Endothelial cell (in vitro differentiated cells): ENCODE measurements at places on chromosomes 1 and 21. TPM values are rescaled to one million over a fixed set of nuclear protein-coding genes. Genes with fewer than 3 reads are reported as not detected.

GRCh38 chr1:153122831-153123421 lies 9.6 kb upstream of the SPRR2F start:
- H3K27ac ChIP-seq = no peak overlapping the region
- no peak overlapping the region for H3K4me3 ChIP-seq

DNA sequence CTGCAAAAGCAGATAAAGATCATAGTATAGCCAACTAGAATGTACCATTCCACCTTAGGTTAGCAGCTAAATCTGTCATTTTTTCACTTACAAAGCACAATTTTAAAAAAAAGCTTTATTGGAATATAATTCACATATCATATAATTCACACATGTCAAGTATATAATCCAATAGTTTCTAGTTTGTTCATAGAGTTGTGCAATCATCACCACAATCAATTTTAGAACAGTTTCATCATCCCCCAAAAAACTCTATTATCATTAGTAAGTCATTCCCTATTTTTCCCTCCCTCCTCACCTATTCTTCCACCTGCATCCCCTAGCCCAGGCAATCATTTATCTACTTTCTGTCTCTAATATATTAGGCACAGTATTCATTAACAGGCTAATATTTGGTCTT lies 32.0 kb upstream of the INSL5 start:
- no peaks in the 10 kb centered on the region for H3K36me3 ChIP-seq
- H3K27me3 ChIP-seq = no peaks in the 10 kb centered on the region
- no peak for DNase-seq
- no peak overlapping the region for H3K4me3 ChIP-seq
- no peaks in the 10 kb centered on the region for H3K4me1 ChIP-seq

DNA sequence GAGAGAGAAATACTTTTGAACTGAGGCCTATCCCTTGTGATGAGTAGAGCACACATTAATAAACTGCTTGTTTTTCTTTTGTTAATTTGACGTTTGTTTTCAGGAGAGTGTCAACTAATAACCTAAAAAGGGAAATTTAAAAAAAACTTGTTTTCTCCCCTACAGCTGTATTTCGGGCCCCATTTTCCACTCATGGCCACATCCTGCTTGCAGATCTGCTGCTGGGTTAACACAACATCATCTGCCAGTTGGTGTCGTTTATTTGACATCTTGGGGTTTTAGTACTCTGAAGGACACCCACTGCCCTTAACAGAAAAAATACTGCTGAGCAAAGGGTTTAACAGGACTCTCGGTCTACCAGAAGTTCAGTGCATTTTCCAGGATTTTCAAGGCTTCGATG lies 848 bp upstream of the PYHIN1 start:
- no peaks in the 10 kb centered on the region for H3K27me3 ChIP-seq
- no peaks in the 10 kb centered on the region for H3K4me1 ChIP-seq
- no peak for DNase-seq
- H3K27ac ChIP-seq = no peak overlapping the region

DNA sequence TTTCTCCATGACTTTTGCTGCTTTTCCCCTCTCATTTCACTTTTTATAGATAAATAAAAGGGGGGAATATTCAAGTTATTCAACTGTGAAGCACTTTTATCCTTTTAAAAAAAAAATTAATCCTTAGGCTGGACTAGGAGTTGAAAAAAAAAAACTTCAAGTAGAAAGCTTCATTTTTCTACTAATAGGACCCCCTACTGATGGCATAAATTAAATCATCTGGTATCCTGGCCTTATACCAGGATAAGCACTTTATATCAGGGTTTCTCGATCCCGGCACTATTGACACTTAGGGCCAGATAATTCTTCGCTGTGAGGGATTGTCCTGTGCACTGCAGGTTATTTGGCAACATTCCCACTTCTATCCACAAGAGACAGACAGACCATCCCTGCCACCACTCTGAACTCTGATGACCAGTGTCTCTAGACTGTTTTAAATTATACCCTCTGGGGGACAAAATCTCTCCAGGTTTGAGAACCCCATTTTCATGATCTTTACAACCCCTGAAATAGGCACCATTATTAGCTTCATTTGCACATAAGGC lies 17.6 kb downstream of the USP33 start:
- peaks cover 4% of the 10 kb centered on the region for H3K4me1 ChIP-seq
- no peak for DNase-seq
- H3K27ac ChIP-seq = no peak overlapping the region
- no peak overlapping the region for H3K4me3 ChIP-seq
- no peaks in the 10 kb centered on the region for H3K36me3 ChIP-seq

DNA sequence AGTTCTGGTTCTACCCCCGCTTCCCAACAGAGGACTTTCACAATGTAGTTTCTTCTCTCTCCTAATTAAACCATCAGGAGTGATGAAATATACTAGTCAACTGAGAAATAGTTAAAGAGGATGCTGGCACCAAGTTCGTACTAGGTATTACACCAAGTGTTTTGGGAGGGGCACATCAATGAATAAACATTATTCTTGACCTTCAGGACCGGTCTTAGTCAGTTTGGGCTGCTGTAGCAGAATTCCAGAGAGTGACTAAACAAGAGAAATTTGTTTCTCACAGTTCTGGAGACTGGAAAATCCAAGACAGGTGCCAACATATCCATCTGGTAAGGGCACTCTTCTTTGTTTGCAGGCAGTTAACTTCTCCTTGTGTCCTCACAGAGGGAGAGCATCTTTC lies 103.8 kb downstream of the SPATA17 start:
- H3K27ac ChIP-seq = no peak overlapping the region
- H3K4me1 ChIP-seq = no peaks in the 10 kb centered on the region
- no peaks in the 10 kb centered on the region for H3K36me3 ChIP-seq
- no peak overlapping the region for H3K4me3 ChIP-seq
- H3K27me3 ChIP-seq = no peaks in the 10 kb centered on the region

DNA sequence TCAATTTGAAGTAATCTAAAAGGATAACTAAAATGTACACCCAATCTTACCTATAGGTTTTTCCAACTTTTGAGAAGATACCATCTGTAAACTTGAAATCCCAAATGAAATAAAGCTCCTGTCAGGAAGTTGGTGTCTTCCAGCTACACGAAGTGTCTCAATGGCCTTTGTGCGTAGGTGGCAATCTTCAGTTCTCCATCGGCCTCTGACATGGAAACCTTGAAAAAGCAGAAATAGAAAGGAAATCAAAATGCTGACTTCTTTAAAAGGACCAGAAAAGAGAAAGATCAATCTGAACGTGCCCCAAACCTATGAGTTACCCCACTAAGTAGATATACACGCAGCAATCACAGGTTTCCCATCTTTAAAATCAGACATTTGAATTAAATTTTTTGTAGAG lies 10.0 kb downstream of the MKNK1 start:
- peaks cover 1% of the 10 kb centered on the region for H3K27me3 ChIP-seq
- no peak for DNase-seq
- peaks cover 39% of the 10 kb centered on the region for H3K36me3 ChIP-seq
- H3K27ac ChIP-seq = no peak overlapping the region

DNA sequence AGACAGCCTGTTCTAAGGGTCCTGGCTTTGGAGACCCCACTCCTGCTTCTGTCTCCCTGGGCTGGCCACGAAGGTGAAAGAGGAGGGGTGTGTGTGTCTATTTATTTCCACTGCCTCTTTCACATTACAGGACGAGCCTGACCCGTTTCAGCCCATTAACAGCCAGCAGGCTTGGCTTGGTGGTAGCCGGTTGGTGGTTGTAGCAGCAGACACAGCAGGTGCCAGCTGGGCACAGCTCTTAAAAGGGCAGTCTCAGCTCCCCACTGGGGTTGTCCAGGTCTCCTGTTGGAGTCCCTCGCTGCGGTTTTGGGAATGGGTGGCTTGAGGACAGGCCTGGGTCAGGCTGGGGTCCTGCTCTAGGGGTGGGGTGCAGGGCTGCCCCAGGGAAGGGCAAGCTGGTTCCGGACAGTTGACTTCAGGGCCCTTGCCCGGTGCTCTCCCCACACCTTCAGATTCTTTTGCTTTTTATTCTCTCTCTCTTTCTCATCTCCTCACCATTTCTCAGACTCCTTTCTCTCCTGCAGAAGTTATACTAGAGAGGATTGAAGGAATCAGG lies 84.6 kb downstream of the ACTL8 start:
- H3K4me3 ChIP-seq = no peak overlapping the region
- peaks cover 4% of the 10 kb centered on the region for H3K27me3 ChIP-seq
- H3K4me1 ChIP-seq = no peaks in the 10 kb centered on the region
- no peaks in the 10 kb centered on the region for H3K36me3 ChIP-seq

DNA sequence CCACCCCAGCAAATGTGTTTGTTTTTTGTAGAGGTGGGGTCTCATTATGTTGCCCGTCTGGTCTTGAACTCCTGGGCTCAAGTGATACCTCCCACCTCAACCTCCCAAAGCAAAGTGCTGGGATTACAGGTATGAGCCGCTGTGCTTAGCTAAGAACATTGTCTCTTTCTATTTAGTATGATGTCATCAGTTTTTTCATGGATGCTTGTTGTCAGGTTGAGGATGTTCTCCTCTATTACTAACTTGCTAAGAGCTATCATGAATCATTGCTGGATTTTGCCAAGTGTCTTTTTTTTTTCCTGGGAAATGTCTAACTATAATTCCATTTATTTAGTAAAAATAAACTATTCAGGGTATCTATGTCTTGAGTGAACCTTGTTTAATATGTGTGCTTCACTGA lies 19.0 kb upstream of the MPC2 start:
- no peak overlapping the region for H3K27ac ChIP-seq
- no peak overlapping the region for H3K4me3 ChIP-seq
- DNase-seq = no peak

DNA sequence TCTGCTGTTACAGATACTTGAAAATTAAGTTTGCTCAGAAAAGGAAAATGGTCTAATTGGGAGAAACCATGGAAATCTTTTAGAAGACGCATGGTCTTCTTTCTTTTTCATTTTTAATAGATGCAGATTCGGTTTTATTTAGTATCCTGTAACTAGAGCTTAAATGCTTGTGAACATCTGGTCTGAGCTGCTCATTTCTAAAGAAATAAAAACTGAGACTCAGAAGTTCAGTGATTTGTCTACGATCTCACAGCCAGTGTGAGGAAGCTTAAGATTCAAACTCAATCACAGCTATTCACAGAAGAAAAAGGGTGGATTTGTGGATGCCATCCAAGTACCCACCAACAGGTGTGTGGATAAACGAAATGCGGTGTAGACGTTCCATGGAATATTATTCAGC lies 80.0 kb upstream of the TIAM1 start:
- H3K36me3 ChIP-seq = peaks cover 4% of the 10 kb centered on the region
- DNase-seq = no peak
- no peaks in the 10 kb centered on the region for H3K27me3 ChIP-seq
- no peaks in the 10 kb centered on the region for H3K4me1 ChIP-seq
- H3K27ac ChIP-seq = no peak overlapping the region
- no peak overlapping the region for H3K4me3 ChIP-seq

- H3K36me3 ChIP-seq = no peaks in the 10 kb centered on the region
- no peak overlapping the region for H3K27ac ChIP-seq
- peaks cover 2% of the 10 kb centered on the region for H3K27me3 ChIP-seq
- no peak overlapping the region for H3K4me3 ChIP-seq
- H3K4me1 ChIP-seq = peaks cover 4% of the 10 kb centered on the region
Observed at GRCh38 chr1:64337926-64338325, 132.0 kb upstream of the CACHD1 start.

DNA sequence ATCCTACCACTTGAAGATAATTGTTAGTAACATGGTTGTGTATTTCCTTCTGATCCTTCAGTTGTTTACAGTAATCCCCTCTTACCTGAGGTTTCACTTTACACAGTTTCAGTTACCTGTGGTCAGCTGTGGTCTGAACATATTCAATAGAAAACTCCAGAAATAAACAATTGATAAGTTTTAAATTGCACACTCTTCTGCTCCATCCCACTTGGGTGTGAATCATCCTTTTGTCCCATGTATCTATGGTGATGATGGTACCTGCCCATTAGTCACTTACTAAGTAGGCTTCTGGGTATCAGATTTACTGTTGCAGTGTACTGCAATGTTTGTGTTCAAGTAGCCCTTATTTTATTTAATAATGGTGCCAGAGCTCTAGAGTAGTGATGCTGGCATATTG lies 62.5 kb downstream of the OSBPL9 start:
- no peaks in the 10 kb centered on the region for H3K27me3 ChIP-seq
- no peaks in the 10 kb centered on the region for H3K4me1 ChIP-seq
- DNase-seq = no peak
- no peak overlapping the region for H3K4me3 ChIP-seq
- no peaks in the 10 kb centered on the region for H3K36me3 ChIP-seq

GRCh38 chr1:18007391-18008041 lies 100.1 kb upstream of the IGSF21 start:
- no peaks in the 10 kb centered on the region for H3K36me3 ChIP-seq
- no peaks in the 10 kb centered on the region for H3K4me1 ChIP-seq
- peaks cover 2% of the 10 kb centered on the region for H3K27me3 ChIP-seq
- DNase-seq = no peak
- H3K4me3 ChIP-seq = no peak overlapping the region

- H3K4me3 ChIP-seq = no peak overlapping the region
- no peaks in the 10 kb centered on the region for H3K27me3 ChIP-seq
- H3K36me3 ChIP-seq = no peaks in the 10 kb centered on the region
- DNase-seq = no peak
- no peak overlapping the region for H3K27ac ChIP-seq
- H3K4me1 ChIP-seq = no peaks in the 10 kb centered on the region
Observed at GRCh38 chr1:111294390-111294789, 3.7 kb downstream of the CHIA start.

GRCh38 chr21:36235058-36235582 lies 78.5 kb downstream of the DOP1B start:
- peaks cover 8% of the 10 kb centered on the region for H3K4me1 ChIP-seq
- no peak overlapping the region for H3K27ac ChIP-seq
- peaks cover 2% of the 10 kb centered on the region for H3K27me3 ChIP-seq
- DNase-seq = no peak

DNA sequence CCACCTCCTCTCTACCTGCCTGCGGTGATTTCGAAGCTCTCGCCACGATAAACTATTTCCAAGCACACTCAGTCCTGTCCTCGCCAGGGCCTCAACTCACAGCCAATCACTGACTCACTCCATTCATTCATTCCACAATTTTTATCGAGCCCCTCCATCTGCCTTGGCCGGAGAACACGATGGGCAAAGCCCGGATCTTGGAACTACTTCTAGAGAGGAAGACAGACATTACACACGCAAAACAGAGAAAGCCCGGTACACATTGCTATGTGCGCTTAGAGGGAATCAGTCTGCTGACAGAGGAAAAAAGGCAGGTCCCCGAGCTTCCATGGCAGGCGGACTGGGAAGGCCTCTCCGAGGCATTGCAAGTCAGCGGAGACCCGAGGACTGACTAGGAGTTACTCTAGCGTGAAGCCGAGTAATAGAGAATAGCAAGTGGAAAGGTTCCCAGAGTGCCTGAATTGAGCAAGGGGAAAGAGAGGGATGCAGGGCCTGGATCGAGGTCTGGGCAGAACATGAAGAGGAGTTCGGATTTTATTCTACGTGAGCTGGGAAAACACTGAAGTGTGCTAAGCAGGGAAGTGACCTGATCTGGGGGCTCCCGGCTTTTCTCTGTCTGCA lies 54.2 kb upstream of the DNAJC6 start:
- DNase-seq = peak; percentile 33
- H3K4me3 ChIP-seq = peak overlapping the region; percentile 97
- peaks cover 8% of the 10 kb centered on the region for H3K27me3 ChIP-seq
- H3K27ac ChIP-seq = peak overlapping the region; percentile 20
- peaks cover 16% of the 10 kb centered on the region for H3K4me1 ChIP-seq

The PLA2G2F gene
- total RNA-seq = not detected

The CFHR2 gene
- not detected for total RNA-seq

The SH2D2A gene
- total RNA-seq = not detected

The MYCL gene
- total RNA-seq = 20.1 TPM

The UTS2 gene
- not detected for total RNA-seq

The FAM72C gene
- total RNA-seq = 2.5 TPM

The HSD3B1 gene
- total RNA-seq = not detected

The LCE1D gene
- total RNA-seq = not detected

The C1orf115 gene
- total RNA-seq = 34.7 TPM

The CD1E gene
- not detected for total RNA-seq
